Breast epithelium (tissue), 4 donors: ENCODE measurements at places on chromosomes 1 and 21.
A peak's percentile ranks its signal among the peaks of the same experiment; 100 is the strongest.

- H3K36me3 ChIP-seq: no peaks in the 10 kb centered on the region
- H3K27ac ChIP-seq: peak overlapping the region; percentile 69
- H3K4me3 ChIP-seq: no peak overlapping the region
- DNase-seq: peak; percentile 53
Measured at GRCh38 chr1:160837558-160838205, 25.0 kb downstream of the CD244 start.

DNA sequence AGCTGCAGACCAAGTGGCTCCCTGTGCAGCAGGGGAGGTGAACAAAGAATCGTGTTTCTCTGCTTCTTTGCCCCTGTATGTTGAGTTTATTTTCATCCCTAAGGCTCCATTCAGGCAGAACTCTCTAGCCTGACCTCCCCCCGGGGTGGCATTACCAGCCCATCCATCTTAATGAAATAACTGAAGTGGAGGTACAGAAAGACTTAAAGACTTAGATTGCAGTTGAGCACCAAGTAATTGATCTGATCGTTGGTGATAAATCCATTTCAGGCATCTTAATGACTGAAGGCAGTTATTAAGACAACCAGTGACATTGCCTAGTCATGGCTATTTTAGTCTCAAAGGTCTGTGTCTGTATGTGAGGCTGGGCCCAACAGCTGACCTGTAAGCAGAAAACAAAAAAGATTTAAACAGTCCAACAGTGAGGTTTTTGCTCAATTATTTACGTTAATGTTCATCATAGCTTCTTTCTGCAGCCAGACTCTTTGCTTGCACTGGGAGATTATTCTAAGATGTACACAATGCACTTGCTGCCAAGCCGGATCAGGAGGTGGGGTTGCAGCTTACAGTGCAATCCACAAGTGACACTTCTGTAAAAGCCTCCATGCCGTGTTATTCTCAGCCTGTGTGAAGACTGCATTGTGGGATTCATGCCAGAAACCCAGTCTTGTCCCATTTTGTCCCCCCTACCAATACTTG, 363.0 kb upstream of the DUSP10 start:
- no peaks in the 10 kb centered on the region for H3K36me3 ChIP-seq
- H3K4me1 ChIP-seq: no peaks in the 10 kb centered on the region
- no peaks in the 10 kb centered on the region for H3K27me3 ChIP-seq
- no peak overlapping the region for H3K27ac ChIP-seq
- no peak for DNase-seq
- H3K4me3 ChIP-seq: no peak overlapping the region

DNA sequence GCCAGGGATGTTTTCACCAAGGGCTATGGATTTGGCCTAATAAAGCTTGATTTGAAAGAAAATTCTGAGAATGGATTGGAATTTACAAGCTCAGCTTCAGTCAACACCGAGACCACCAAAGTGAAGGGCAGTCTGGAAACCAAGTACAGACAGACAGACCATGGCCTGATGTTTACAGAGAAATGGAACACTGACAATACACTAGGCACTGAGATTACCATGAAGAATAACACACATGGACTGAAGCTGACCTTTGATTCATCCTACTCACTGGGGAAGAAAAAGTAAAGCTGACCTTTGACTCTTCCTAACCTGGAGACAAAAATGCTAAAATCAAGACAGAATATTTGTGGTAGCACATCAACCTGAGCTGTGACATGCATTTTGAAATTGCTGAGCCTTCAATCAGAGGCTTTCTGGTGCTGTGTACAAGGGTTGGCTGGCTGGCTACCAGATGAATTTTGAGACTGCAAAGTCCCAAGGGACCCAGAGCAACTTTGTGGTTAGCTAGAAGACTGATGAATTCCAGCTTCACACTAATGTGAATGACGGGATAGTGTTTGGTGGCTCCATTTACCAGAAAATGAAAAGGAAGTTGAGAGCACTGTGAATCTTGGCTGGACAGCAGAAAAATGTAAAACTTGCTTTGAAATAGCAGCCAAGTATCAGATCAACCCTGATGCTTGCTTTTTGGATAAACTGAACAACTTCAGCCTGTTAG, 190.4 kb upstream of the KCTD3 start:
- no peak overlapping the region for H3K27ac ChIP-seq
- H3K4me3 ChIP-seq: no peak overlapping the region
- H3K27me3 ChIP-seq: no peaks in the 10 kb centered on the region

- H3K4me1 ChIP-seq: no peaks in the 10 kb centered on the region
- no peak for DNase-seq
- no peak overlapping the region for H3K27ac ChIP-seq
- H3K36me3 ChIP-seq: no peaks in the 10 kb centered on the region
Measured at GRCh38 chr1:117067533-117068370, 7.6 kb downstream of the TTF2 start.

GRCh38 chr1:203229471-203230135, at the start of gene CHIT1:
Gene CHIT1 (minus strand): TSS chr1:203229673. CDS start chr1:203229636, 37 bp downstream.
- no peak within 1 kb of the TSS for H3K27ac ChIP-seq
- DNase-seq: no peak
- no peaks in the 10 kb centered on the region for H3K4me1 ChIP-seq
- no peaks in the 10 kb centered on the region for H3K27me3 ChIP-seq
- no peak within 1 kb of the TSS for H3K4me3 ChIP-seq

DNA sequence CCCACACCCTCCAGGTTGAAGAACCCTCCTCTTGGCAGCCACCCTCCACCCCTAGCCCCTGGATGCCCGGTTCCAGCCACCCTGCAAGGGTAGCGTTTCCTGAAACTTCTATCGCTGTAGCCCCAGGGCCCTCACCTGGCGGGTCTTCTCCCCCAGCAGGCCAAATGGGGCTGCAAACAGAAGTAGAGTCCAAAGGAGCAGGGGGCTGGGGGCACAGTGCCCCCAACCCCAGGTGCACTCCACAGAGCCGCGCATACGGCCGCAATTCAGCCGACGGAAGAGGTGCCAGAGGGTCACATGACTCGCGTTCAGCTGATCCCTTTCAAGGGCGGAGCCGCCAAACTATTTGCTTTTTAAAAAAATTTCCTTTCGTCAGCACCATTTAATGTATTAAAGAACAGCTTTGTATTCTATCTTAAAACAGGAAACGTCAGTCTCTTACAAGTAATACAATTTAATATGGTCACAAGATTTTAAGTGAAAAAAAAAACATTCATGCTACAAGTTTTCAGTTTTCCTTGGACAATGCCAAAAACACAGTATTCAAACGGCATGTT, at the start of gene GLMP:
TSS of gene GLMP (minus strand) at position 289 of the 557 bp plus-strand sequence. CDS start at position 255, 34 bp downstream.
- peaks cover 3% of the 10 kb centered on the region for H3K4me1 ChIP-seq
- peak within 1 kb of the TSS; percentile 69 for H3K27ac ChIP-seq
- no peaks in the 10 kb centered on the region for H3K36me3 ChIP-seq
- peak within 1 kb of the TSS; percentile 64 for H3K4me3 ChIP-seq
- peak; percentile 41 for DNase-seq

GRCh38 chr1:208557046-208557722, 313.0 kb upstream of the PLXNA2 start:
- H3K4me3 ChIP-seq: no peak overlapping the region
- H3K36me3 ChIP-seq: no peaks in the 10 kb centered on the region
- no peak for DNase-seq
- no peaks in the 10 kb centered on the region for H3K27me3 ChIP-seq
- H3K27ac ChIP-seq: no peak overlapping the region
- no peaks in the 10 kb centered on the region for H3K4me1 ChIP-seq

DNA sequence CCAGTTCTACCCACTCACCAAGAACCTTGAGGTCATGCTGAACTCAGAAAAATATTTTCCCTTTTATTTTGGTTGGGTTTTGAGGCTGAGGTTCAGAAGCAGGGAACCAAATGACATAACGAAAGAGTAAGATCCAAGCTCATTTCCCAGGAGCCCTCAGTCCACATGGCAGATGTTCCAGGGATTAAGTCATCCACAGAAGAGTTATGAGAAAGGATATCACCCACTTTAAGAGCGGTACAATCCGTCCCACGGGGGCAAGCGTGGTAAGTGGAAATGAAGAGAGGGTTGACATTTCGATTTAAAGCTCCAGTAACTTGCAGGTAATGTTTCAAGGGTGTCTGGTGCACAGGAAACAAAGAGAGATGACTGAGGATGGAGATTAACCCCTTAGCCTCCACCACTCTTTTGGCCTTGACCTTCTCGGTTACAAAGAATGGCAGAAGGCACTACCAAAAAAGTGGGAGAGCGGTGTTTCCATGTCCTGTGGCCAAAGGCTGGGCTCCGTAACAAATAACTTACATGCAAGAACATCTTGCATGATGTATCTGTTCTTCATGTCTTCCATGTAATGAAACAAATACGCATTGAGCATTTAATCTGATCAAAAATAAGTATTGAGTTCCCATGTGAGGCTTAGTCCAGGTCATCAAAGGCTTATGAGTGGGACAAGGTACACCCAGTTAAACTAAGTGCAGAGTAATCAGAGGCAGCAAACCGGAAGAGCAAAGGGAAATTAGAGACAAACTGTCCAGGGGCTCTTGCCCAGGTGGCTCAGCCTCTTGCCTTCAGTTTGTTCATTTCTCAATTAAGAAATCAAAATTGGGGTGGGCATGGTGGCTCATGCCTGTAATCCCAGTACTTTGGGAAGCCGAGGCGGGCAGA, 241.4 kb downstream of the TOMM20 start:
- no peaks in the 10 kb centered on the region for H3K27me3 ChIP-seq
- H3K36me3 ChIP-seq: no peaks in the 10 kb centered on the region
- no peaks in the 10 kb centered on the region for H3K4me1 ChIP-seq
- peak overlapping the region; percentile 35 for H3K27ac ChIP-seq
- no peak for DNase-seq

GRCh38 chr1:246971090-246971721, 36.7 kb downstream of the ZNF695 start:
- H3K27ac ChIP-seq: no peak overlapping the region
- DNase-seq: no peak
- H3K4me3 ChIP-seq: no peak overlapping the region

- DNase-seq: no peak
- H3K4me1 ChIP-seq: peaks cover 5% of the 10 kb centered on the region
- H3K36me3 ChIP-seq: no peaks in the 10 kb centered on the region
Measured at GRCh38 chr21:33028287-33028670, 2.5 kb downstream of the OLIG2 start.

- H3K4me3 ChIP-seq: peak overlapping the region; percentile 75
- H3K36me3 ChIP-seq: no peaks in the 10 kb centered on the region
- H3K4me1 ChIP-seq: no peaks in the 10 kb centered on the region
Measured at GRCh38 chr1:210328032-210328745, 513 bp upstream of the HHAT start.

DNA sequence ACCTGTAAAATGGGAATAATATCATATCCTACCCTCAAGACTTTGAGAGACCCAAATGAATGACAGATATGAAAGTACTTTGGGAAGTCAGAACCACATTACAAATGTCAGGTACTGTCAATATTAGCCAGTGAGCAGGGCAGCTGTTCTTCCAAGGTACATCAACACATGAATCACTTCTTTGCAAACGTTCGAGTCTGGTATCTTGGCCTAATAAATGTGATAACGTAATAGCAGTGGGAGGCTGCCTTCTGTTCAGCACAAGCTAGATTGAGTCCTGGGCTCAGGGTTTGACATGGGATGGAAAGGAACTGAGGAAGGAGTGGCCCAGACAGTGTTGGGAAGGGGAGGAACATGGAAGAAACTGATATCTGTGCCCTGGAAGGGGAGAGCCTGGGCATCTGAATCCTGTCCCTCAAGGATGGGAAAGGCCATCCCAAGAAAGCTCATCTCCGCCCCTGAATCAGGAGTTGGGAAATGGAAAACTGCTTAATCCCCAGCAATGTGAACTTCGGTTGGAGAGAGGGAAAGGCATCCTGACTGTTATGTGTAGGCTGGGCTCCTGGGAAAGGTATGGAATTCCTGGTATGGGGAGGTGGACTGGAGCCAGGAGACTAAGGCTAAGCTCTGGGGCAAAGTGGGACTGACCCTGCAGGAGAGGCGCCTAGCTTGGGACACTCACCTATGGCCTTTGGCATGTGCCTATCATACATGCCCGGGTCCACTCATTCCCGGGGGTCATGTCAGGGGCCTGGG, 14.3 kb downstream of the KCNC4 start:
- no peak for DNase-seq
- peaks cover 2% of the 10 kb centered on the region for H3K4me1 ChIP-seq
- H3K27ac ChIP-seq: no peak overlapping the region

DNA sequence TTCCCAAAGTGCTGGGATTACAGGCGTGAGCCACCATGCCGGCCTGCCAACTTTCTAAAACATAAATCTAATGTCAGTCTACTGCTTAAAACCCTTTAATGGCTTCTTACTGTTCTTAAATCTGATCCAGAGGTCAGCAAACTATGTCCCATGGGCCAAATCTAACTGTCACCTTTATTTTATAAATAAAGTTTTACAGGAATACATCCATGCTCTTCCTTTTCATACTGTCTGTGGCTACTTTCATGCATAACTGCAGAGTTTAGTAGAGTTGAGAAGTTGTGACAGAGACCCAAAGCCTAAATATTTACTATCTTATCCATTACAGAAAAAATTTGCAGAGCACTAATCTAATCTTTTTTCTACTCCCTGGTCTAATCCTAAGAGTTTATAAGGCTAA, 3.8 kb downstream of the ERI3 start:
- H3K4me3 ChIP-seq: no peak overlapping the region
- DNase-seq: no peak
- no peaks in the 10 kb centered on the region for H3K36me3 ChIP-seq

GRCh38 chr1:162329826-162330225, 46.8 kb downstream of the SPATA46 start:
- H3K4me1 ChIP-seq: peaks cover 6% of the 10 kb centered on the region
- no peak overlapping the region for H3K4me3 ChIP-seq
- H3K27me3 ChIP-seq: no peaks in the 10 kb centered on the region
- DNase-seq: no peak

GRCh38 chr1:192904438-192904895, 95.6 kb downstream of the RGS2 start:
- H3K27me3 ChIP-seq: no peaks in the 10 kb centered on the region
- no peaks in the 10 kb centered on the region for H3K4me1 ChIP-seq
